ENCODE measurements at places on chromosomes 2 and 18.

DNA sequence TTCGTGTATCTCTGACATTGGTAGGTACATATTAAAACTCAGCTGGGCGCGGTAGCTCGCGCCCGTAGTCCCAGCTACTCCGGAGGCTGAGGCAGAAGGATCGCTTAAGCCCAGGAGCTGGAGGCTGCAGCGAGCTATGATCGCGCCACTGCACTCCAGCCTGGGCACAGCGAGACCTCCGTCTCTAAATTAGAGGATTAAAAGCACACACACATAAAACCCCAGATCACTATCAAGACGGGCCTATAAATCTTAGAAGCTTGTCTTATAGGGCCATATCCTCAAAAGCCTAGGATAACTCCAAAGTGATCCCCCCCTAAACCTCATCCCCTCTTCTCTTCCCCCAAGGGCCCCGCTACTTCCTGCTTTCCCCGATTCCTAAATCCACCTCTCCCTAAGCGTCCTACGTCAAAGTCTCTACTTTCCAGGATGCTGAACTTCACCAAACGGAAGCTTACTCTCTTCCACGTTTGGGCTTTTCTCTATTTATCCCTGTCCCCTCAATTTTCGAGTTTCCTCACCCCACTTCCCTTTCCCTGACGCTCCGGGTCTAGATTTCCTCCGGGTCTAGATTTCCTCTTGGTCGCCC is 707 bp downstream of the KRCC1 start:
- no peak for DNase-seq

- DNase-seq, result no peak
Observed at GRCh38 chr2:8501061-8501720, 180.7 kb upstream of the ID2 start.

GRCh38 chr2:180184506-180184905 is 177.4 kb upstream of the CWC22 start:
- DNase-seq, result no peak

DNA sequence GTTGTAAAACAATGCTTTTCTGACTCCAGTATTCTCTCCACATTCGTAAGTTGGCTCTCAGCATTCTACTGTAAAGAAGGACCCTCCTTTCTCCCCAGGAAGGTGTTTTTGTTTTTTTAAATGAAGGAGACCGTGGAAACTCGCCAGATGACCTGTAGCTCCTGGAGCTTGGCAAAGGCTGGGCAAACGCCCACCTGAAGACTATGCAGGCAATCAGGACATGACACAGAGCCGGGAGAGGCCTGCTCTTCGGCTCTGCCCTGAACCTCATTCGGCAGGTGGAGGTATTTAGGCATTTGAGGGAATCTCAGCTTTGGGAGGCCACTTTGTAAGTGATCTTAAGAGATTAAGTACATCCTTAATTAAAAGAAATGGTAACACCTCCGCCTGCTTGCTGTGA is 17.4 kb downstream of the CASP10 start:
- no peak for DNase-seq

DNA sequence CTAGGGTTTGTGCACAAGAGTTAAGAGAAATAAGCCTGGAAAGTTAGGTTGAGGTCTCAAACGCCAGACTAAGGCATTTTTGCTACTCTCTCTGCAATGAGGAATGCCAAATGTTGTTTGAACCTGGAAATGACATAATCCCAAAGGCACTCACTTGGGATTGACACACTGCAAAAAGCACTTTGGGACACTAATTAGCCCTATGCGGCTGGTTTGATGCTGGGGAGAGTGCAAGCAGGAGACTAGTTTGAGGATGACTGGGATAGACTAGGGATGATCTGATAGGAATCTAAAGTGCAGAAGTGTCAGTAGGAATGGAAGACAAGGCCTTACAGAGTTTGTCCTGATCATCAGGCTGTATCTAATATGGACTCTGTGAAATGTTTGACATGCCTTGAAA is 469.0 kb downstream of the SLC4A3 start:
- DNase-seq, result no peak

- DNase-seq, result peak; percentile 75
Observed at GRCh38 chr18:46071653-46072375, at the start of gene PSTPIP2. Gene PSTPIP2 (minus strand): TSS chr18:46072260. CDS start chr18:46072188, 72 bp downstream.

- DNase-seq, result no peak
Observed at GRCh38 chr2:735670-736218, 58.5 kb upstream of the TMEM18 start.

- DNase-seq, result peak; percentile 2
Observed at GRCh38 chr2:239544918-239545465, 144.2 kb upstream of the HDAC4 start.

DNA sequence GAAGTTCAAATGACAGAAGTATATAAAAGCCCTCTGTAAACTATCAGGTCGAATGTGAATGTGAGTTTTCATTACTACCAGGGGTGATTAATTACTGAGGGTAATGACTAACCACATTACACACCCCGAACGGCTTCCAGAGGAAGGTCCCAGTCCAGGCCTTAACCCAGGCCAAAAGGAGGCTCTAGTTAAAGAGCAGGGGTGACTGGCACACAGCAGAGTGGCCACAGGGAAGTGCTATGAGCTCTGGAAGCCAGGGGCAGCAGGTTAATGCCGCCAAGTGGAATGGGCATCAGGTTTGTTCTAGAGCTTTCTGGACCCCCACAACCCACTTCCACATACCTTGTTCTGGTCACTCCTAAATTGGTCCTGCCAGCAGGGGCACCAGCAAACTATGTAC is 87.7 kb downstream of the BCL11A start:
- no peak for DNase-seq

- no peak for DNase-seq
Observed at GRCh38 chr2:6072276-6072675, 380.1 kb downstream of the SOX11 start.

GRCh38 chr18:47710451-47710850 is 220.0 kb downstream of the SMAD2 start:
- DNase-seq, result no peak

GRCh38 chr2:42367835-42368234 is 6.8 kb upstream of the COX7A2L start:
- DNase-seq, result no peak

- no peak for DNase-seq
Observed at GRCh38 chr2:158478816-158479215, 22.1 kb downstream of the PKP4 start.

DNA sequence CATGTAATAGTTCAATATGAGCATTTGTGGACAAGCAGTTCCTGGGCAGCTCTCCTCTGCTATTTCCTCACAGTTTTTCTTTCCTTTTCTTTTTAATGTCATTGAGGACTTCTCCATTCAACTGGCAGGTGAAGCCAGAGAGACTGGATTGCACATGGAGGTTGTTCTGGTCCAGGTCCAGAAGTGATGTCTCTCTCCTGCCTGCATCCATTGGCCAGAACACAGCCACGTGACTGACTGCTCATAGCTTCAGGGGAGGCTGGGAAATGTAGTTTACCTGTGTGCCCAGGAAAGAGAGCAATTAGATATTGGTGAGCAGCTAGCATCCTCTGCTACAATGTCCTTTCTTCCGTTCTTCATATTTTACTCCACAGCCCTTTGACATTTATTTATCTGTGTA is 20.2 kb upstream of the ADAM23 start:
- no peak for DNase-seq

GRCh38 chr2:53938904-53939303 is 31.9 kb downstream of the PSME4 start:
- DNase-seq, result no peak

- DNase-seq, result no peak
Observed at GRCh38 chr2:46655551-46656436, 176.4 kb downstream of the TMEM247 start.

GRCh38 chr2:226115832-226116200 is 683.8 kb downstream of the IRS1 start:
- DNase-seq, result no peak

DNA sequence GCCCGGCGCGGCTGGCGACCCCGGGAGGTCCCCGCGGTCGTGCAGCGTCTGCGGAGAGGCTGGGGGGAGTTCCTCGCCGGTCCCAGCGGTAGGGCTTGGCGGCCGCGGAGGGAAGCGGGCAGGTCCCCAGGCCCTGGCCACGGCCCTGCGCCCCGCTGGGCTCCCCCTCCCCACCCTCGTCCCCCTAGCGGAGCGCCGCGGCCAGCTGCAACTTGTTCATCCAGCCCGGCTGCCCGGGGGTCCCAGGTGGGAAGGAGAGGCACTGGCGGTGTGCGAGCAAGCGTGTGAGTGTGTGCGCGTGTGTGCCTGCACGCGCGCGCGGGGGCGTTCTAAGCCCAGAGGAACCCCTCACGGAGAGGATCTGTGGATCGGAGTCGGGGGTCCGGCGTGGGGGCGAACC is 1.3 kb downstream of the PTPRM start:
- DNase-seq, result peak; percentile 76
